Stimulated activated CD4-positive, alpha-beta T cell treated with anti-CD3 and anti-CD28 coated beads, Interleukin-12 subunit alpha, Interleukin-12 subunit beta, amount 100 ng/mL, for 48 hours (primary cell): ENCODE measurements at places on chromosomes 1 and 21.

DNA sequence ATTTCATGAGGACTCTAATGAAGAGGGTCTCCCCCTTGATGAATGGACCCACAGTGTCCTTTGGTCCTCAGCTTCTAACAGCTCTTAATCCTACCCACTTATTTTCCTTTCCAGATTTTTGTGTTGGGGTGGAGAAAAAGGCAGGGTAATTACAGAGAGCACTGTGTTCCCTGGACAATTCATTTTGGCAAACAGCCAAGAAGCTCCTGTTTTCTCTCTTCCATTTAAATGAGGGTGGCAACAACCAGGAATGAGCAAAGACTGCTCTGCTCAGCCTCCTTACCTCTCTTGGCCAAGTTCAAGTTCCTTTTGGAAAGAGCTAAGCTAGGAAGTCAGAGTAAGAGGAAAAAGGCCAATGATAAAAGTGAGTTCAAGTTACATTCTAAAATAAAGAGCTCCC lies 11.9 kb downstream of the XKR8 start:
- DNase-seq = no peak

- DNase-seq = no peak
These were observed 437.5 kb downstream of the SMYD3 start for GRCh38 chr1:246069581-246069980.

GRCh38 chr21:44911384-44912157 lies 9.1 kb downstream of the ITGB2 start:
- no peak for DNase-seq

GRCh38 chr1:39173119-39173994 lies 31.1 kb upstream of the MACF1 start:
- no peak for DNase-seq

GRCh38 chr1:101196668-101197067 lies 40.2 kb upstream of the S1PR1 start:
- no peak for DNase-seq

DNA sequence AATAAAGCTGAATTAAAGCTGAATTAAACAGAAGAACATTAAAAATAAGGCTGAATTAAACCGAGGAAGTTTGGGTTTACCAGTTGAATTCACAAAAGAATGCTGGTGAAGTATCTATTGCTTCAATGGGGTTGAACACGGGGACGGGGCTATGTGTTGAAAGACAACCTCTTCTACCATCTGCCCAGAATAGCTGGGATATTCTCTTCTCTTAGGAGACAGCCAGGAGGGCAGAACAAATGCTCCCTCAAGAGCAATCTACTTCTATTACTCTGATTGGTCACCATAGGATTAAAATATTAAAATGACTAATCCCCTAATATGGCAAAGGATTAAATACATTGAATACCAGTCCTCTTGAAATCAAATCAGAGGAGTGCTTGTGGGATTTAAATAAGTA lies 68.4 kb downstream of the LPGAT1 start:
- no peak for DNase-seq

DNA sequence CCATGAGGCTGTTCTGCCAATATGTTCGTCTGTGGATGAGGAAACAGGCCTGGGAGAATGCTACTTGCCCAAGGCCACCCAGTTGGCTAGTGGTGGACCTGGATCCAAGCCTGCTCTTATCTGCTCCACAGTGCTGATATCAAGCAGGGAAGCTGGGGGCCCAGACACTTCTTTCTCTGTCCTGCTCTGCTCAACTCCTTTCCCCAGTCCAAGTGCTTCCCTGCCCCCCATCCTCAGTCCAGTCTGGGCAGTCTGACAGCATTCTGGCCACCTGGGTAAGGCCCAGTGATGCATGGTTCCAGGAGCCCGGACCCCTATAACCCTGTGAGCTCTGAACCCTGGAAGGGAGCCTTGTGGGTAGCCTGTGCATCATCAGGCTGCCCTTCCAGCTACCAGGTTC lies 4.2 kb upstream of the PAQR7 start:
- no peak for DNase-seq

DNA sequence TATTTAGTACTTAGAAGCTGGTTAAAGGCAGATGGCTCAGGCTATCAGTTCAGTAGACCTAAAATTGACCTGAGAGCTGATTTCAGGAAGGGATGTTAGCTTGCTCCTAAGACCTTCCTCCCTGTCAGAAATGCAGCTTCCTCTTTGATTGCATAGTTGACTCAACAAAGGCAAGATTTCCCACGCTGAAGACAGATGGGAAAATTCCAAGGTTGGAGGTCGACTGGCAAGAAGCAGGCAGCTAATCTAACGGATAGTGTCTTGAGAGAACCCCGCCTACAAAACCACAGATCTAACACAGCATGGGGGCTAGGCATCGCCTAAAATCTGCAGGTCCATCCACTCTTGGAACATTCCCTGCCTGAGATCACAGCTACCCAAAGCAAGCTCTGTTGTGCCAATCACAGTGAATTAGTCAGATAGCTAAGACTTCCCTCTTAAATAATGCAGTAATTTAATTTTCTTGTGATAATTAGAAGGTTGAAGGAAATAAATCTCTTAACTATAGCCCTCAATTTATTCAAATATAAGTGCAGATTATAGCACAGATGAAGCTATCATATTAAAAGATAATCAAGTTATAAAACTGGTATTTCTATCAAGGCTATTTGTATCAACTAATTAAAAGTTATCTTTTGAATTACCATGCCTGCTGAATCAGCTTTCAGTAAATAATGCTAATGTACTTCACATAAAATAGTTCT lies 357.8 kb upstream of the SGIP1 start:
- no peak for DNase-seq

GRCh38 chr1:192763756-192764155 lies 45.1 kb upstream of the RGS2 start:
- no peak for DNase-seq

GRCh38 chr1:93603601-93604000 lies 78.0 kb downstream of the BCAR3 start:
- DNase-seq = no peak

GRCh38 chr1:11487196-11487751 lies 8.3 kb downstream of the DISP3 start:
- DNase-seq = no peak

DNA sequence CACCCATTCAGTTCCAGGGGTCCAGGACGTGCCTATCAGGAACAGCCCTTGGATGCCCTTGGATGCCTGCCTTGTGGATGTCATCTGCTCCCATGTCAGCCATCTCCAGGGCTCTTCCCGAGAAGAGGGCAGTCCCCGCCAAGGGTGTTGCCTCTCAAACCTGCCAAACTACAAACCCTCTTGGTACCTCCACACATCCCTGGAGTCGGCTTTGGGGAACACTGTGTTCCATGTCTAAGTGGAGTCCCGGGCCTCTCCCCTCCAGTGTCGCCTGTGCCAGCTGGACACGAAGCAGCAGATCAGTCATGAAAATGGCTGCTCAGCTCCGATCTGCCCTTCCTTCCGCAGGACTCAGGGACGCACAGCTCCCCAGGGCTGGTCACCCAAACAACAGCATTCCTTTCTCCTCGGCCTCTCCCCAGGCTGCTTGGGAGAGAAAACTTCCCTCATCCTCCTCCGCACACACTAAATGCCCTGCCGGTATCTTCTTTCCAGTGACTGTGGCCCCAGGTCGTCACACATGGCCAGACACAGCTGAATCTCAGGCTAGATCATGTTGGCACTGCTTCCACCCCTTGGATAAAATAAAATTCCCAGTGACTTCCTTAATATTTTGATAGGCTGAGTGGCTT lies 53.4 kb downstream of the GALNT2 start:
- no peak for DNase-seq

DNA sequence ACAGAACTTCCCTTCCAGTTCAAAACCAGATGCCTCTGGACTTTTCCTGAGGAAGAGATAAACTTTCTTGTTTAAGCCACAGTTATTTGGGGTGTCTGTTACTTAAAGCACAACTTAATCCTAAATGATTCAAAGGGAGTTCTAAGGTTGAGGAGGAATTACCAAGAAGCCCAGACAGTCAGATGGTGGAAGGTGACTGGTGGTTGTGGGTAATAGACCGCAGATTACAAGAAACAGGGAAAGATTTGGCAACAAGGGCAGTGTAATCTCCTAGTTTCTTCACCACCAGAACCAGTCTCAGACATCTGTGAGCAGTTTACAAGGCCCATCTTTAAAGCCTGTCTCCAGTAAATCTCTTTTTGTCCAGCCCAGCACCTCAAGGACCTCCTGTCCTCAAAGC lies 130.1 kb upstream of the CTTNBP2NL start:
- no peak for DNase-seq

DNA sequence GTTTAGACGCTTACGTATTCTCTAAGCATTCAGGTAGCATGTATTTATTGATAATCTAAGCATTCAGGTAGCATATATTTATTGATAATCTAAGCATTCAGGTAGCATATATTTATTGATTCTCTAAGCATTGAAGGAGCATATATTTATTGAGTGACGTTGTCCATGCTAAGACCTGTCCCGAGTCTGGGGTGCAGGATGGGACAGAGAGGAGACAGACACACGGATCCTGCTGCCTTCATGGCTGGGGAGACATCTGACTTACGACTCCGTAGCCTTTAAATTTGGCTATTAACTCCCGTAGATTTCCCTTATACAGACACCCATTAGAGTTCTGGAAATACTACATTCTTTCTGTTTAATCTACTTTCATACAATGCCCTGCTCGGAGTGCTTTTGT lies 982 bp downstream of the SCCPDH start:
- no peak for DNase-seq

GRCh38 chr1:53967409-53968124 lies 21.4 kb downstream of the LRRC42 start:
- no peak for DNase-seq

- no peak for DNase-seq
These were observed 4.3 kb downstream of the DDAH1 start for GRCh38 chr1:85460555-85461088.

- no peak for DNase-seq
These were observed 2.3 kb upstream of the LCE1A start for GRCh38 chr1:152824964-152825363.

DNA sequence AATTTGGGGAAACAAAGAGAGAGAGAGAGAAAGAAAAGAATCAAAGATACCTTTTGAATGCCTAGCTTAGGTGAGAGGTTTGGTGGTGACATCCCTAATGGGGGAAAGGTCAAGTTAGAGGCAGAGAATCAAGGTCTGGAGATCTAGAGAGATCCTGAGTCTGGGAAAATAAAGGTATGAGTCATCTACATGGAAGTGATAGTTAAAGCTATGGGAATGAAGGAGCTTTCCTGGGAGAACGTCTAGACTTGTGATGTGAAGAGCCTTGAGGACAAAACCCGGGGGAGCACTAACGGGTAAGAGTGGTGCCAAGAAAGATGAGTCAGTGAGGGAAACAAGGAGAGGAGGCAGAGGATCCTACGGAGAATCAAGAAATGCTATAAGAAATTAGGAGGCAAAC lies 110.8 kb upstream of the RUNX1 start:
- DNase-seq = no peak

DNA sequence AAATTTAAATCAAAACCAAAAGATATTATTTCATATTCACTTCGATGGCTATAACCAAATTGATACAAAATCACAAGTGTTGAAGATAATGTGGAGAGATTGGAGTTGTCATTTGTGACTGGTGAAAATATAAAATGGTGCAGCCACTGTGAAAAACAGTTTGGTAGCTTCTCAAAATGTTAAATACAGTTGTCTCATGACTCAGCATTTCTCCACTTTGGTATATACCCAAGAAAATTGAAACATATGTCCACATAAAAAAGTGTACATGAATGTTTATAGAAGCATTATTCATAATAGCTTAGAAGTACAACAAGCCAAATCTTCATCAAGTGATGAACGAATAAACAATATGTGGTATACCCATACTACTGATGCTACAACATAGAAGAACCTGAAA lies 318.5 kb downstream of the BRINP3 start:
- DNase-seq = no peak

DNA sequence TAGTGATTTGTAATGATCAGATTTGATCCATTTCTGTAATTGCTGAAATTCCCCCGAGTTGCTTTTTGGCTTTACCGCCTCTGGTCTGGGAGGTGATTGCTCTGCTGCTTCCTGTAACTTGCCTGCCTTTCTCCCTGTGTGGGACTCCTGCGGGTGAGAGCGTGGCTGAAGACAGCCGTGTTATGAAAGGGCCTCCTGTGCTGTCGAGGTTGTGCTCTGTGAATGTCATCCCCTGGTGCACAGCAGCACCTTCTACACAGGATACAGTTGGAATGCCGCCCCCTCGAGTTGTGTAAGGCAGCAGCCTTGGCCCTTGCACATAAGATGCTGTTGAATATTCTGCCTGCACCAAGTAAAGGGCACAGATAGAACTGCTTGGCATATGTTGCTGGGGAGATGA lies 5.9 kb downstream of the SOD1 start:
- DNase-seq = no peak

DNA sequence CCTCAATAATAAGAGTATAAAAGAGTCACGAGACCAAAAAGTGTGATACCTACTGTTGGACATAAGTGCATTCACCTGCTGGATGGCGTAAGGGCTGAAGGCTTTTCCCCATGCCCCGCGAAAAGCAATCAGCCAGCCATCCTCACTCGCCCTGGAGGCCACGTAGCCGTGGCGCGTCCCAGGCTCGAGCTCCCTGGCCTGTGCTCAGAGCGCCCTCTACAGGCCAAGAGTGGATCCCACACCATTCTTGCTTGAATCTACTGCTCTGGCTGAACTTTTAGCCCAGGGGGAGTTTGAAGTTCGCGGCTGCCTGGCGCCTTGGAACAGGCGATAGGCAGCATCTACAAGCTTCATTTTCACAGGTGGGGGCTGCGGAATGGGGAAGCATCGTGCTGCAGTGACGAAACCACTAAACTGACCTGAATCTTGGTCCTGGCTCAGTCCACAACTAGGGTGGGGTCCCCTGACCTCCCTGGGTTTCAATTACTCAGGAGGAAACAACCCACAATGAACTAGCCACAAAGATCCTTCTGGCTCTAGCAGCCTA lies 70.3 kb upstream of the SERBP1 start:
- DNase-seq = peak; percentile 86

DNA sequence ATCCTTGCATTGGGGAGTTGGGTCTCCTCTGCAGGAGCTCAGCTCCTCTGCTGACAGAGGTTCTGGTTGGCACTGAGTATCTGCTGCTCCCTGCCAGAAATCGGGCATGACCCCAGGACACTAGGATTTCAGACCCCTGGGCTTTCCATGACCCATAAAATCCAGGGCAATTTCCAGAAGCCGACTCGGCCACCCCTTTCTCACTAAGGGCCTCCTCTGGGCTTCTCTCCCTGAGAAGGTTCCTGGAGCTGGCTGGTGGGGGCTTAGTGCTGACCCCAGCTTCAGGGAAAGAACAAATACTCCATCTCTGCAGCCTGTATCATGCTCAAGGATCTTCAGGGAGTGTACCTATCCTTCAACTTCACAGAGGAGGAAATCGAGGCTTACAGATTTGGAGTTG lies 603.4 kb downstream of the PTPRU start:
- no peak for DNase-seq

DNA sequence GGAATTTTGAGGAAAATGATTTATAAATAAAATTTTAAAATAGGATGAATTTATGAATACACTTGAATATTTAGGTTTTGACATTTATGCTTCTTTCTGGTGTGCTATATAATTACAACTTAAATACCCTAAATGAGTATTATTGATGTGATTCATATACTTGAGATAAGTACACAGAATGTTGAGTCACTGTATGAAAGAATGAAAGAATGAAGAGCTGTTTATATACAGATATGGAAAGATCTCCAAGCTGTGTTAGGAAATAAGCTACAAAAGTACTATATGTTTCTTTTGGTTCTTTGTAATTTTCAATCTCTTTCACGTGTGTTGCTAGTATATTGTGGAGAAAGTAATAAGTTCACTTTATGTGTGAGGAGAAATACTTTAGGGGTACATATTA lies 147.2 kb downstream of the RASAL2 start:
- DNase-seq = no peak

GRCh38 chr1:248924696-248925532 lies 18.9 kb downstream of the PGBD2 start:
- peak; percentile 30 for DNase-seq

- DNase-seq = no peak
These were observed 42.6 kb downstream of the CD34 start for GRCh38 chr1:207868251-207868773.
